ENCODE measurements at places on chromosomes 2 and 18.

GRCh38 chr2:240124651-240125030 lies 11.5 kb downstream of the COPS9 start:
- DNase-seq, result no peak

GRCh38 chr2:107731435-107731834 lies 95.3 kb upstream of the RGPD4 start:
- DNase-seq, result no peak

- DNase-seq, result no peak
Measured at GRCh38 chr2:227774011-227774624, 28.4 kb downstream of the SCYGR8 start.

DNA sequence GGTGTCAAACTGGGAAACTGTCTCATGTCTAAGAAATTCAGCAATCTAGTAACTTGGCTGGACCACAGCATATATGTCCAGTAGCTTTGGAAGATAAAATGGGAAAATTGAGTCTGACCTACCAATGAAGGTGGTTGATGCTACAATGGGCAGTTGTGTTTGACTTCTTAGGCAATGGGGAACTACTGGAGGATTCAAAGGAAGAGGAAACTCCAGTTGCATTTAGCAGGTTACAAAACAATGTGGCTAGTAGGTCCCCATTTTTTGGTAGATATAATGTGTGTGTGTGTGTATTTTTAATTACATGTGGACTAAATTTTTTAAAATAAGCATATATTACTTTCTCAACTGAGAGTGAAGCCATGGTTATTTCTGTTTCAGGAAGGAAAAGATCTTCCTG lies 427.7 kb downstream of the NBAS start:
- DNase-seq, result no peak

DNA sequence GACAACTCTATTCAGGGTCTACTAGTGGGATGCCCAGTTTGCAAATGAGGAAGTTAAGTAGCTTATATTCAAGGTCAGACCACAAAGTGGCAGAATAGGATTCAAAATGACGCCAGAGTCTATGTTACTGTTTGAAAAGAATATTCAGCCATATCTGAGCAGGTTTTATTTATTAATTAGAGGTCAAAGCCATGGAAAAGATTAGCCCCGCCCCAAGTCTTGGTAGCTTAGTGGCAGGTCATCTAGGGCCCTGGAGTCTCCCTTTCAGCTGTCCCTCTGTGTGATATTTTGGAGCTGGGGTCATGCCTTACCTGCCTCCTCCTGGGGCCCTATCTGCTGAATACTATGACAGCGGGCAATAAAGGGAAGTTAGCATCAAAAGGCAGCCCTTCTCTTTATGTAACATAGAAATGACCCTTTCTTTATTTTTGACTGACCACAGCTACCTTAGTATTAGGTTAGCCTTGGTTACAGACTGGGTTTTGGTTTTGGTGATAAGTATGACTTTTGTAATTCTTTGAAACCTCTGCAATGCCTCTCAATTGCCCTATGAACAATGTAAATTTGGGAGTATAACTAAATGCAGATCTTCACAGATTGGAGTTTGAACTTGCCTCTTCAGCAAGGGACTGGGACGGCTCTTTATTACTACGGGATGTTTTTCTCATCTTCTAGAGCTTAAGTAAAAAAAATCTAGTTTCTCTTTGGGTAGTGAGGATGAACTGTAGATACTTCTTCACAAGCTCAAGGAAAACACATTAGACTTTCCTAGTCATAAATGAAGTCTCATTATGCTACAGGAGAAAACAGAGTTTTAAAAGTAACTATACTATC lies 153.0 kb upstream of the ITGA4 start:
- no peak for DNase-seq

- DNase-seq, result no peak
Measured at GRCh38 chr18:713135-713490, 683 bp upstream of the ENOSF1 start.

DNA sequence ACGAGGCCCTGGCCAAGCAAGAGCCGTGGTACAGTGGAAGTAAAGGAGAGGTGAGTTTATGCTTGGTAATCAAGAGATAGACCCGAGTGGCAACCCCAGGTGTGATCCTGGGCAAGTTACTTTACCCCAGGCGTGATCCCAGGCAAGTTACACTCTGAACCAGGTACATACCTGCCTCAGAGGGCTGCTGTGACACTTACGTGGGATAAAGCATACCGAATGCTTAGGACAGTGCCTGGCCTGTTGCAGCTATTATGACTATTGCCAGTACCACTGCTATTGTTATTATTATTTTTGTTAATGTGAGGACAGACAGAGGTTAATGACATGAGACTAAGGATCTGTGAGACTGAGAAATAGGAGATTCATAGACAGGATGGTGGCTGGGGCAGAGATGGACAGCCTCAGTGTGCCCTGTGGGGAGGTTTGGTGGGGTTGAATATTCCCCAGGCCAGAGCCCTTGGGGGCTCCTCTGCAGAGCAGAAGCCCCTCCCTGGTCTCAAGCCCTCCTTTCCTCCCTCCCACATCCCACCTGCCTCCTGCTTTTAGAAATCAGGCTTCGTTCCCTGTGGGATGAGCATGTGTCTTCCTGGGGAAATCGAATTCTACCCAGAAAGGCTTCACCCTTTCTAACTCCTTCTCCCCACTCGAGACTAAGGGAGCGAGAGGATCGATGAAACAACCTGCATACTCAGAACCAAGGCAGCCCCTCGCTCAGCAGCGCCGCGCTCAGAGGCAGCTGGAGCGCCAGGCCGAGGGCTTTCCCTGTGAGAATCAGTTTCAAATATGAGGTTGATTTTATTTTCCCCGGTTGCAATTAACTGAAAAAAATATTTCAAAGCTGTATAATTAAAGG lies 62.0 kb upstream of the SIX3 start:
- DNase-seq, result no peak

GRCh38 chr18:55633032-55633431 lies 45.0 kb upstream of the TCF4 start:
- DNase-seq, result no peak

- DNase-seq, result no peak
Measured at GRCh38 chr18:21853016-21853415, 112.4 kb downstream of the MIB1 start.

DNA sequence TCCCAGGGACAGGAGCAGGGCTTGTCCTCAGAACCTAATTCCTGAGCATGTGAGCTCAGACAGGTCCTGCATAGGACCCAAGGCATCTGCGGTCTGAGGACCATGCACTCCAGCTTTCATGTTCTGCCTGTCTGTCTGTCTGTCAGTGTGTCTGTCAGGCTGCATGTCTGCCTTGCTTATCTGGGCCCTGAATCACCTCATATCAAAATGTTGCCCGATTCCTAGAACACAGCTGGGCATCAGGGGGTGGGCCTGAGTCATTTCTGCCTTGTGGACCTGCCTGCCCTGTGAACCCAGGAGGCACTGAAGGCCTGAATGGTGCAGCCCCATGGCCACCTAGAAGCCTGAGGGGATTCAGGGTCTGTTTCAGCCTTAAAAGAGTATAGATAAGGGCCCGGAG lies 22.1 kb downstream of the INHBB start:
- no peak for DNase-seq

DNA sequence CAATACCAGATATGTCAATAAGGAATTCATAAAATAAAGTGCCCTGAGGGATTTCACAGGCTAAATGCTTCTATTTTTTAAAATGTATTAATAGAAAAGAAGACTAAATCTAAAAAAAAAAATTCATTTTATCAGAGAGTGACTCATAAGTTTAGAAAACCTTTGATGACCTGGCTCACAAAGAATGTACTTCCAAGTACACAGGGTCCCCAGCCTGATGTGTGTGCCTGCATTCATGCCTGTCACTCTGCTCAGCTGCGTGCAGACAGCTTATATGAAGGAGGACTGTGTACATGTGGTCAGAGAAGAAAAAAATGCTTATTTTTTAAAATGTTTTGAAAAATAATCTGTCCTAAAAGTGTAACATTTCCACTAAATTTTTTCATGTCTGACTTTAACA lies 3.0 kb upstream of the CPS1 start:
- DNase-seq, result no peak

GRCh38 chr2:32932825-32933755 lies 13.7 kb upstream of the LTBP1 start:
- no peak for DNase-seq

DNA sequence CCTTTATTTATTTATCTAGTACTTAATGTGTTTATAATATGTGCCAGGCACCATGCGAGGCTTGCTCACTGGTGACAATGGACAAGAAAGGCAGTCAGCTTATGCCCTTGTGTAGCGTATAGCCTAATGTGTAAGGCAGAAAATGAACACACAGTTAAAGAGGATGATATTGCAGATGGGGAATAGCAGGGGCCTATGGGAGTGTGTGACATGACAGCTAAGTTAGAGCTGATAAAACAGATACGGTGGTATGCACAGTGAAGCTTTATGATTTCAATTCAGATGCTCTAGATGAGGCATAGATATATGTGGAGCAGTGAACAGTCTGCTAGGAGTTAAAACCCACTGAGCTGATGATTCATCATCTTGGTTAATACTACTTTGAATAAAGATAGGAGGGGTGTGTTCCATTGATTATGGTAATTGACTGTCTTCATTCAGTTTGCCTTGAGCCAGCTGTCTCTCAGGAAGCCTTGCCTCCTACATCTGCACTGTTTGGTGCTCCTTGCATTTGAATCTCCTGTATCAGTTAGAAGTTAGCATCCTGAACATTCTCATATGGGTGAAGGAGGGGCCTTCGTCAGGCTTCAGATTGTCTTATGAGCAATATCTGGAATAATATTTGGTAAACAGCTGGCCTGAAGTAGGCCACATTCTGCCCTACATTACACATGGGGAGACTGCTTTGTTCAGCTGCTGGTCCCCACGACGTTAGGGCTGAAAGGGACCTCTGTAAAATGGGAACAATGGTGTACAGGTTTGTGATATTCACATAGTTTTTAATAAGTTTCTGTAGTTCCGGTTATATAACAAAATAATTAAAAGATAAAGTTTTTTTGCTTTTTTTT lies 13.2 kb downstream of the MAP4K4 start:
- no peak for DNase-seq

DNA sequence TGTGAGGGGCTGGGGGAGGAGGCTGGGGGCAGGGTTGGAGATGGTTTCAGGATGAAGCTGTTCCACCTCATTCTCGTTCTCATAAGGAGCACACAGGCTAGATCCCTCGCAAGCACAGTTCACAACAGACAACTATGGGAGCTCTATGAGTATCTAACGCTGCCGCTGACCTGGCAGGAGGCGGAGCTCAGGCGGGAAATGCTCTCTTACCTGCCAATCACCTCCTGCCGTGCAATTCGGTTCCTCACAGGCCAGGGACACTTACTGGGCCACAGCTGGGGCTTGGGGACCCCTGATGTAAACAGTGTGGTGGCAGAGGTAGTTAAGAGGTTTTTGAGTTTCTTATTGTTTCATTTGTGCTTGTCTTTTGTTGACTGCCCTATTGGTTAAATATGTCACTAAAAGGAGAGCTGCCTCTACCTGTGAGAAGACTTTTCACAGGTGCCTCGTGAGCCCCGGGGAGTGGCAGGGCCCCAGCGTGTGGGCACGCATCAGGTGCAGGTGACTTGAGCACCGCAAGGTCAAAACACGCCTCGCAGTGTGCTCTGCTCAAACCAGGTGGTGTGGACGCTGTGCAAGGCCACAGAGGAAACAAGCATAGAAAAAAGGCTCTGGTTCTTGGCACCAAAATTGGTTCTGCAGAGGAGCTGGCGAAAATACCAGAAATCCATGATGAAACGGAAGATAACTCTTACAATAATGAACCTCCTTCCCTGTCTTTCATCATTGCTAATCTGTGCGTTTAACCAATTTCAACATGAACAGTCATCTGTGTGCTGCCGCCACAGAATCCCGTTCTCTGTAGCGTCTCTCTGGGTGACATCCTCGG lies 10.2 kb downstream of the MLPH start:
- DNase-seq, result no peak

- no peak for DNase-seq
Measured at GRCh38 chr2:84904717-84905174, 710 bp upstream of the TMSB10 start.

GRCh38 chr2:109322111-109322510 lies 193.1 kb downstream of the SH3RF3 start:
- DNase-seq, result no peak

DNA sequence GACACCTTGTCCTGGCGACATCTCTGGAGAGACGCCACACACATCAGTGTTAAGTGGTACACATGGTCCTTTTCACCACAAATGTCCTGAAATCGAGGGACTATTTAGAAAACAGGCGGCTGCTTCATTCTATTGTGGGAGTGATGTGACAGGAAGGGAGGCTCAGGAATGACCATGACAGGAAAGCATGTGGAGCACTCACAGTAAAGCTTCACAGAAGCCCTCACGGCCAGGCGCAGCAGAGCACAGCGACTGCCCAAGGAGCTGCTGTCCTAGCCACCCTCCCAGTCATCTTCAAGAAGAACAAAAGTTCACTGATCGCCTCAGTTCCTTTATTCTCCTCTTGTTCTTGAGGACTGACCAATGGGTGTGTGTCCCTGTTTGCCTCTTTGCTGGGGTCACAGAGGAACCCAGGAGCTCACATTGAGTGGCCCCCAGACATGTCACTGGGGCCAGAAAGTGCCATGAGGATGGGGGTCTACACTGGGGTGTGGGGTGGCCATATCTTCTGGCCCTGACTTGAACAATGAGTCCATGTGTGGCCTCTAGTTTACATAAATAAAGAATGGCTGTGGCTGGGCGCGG lies 84.6 kb upstream of the RANBP2 start:
- DNase-seq, result no peak

DNA sequence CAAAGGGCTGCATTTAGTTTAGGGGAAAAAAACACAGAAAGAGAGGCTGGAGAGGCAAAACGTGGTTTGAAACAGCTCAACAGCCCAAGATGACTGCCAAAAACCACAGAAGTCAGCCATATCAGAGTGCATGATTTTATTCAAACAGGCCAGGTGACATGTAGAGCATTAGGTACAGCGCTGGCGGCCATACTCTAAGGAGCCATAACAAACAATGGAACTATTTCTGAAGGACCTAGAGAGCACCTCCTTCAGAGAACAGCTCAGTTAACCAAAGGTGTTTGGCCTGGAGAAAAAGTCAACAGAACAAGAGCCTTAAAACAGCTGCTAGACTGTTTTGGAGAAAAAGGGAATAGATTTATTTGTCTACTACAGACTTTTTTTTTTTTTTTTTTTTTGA lies 2.6 kb downstream of the THADA start:
- DNase-seq, result no peak

- no peak for DNase-seq
Measured at GRCh38 chr2:195532628-195533271, 124.3 kb upstream of the SLC39A10 start.

DNA sequence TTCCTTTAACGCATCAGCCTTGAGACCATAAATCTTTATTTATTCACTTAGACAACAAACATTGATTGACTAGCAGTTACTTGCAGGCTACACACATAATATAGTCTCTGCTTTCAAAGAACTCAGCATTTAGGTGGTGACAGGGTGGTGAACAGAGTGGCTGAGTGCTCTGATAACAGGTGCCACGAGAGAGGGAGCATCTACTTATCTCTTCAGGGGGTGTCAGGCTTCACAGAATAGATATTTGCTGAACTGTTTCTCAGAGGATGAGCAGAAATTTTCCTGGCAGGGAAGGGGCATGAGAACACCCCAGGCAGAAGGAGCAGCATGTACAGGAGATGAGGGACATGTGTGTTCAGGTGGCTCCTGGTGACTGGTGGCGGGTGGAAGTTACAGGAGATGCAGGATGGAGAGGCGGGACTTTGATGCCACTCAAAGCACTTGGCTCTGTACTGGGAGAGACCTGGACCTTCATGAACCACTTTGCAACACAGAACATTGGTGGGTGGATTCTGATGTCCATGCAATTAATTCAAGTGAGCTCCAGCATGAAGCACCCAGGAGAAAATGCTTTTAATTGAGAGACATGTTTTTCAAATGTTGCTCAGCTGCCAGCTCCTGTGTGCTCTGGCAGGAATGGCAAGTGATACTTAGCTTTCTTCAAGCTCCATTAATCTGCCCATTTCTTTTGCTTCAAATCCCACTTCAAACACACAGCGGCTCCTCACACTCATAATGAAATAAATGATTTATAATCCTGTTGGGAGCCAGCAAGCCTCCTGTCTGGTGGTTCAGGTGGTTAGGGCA lies 248.9 kb downstream of the MYCN start:
- DNase-seq, result no peak

All from activated CD8-positive, alpha-beta memory T cell treated with anti-CD3 and anti-CD28 coated beads for 1 hour (primary cell).